NK-92 treated with Interleukin-12 subunit alpha and Interleukin-12 subunit beta, amount 100 ng/mL, for 24 hours (cell line): ENCODE measurements at places on chromosomes 5 and 9.

DNA sequence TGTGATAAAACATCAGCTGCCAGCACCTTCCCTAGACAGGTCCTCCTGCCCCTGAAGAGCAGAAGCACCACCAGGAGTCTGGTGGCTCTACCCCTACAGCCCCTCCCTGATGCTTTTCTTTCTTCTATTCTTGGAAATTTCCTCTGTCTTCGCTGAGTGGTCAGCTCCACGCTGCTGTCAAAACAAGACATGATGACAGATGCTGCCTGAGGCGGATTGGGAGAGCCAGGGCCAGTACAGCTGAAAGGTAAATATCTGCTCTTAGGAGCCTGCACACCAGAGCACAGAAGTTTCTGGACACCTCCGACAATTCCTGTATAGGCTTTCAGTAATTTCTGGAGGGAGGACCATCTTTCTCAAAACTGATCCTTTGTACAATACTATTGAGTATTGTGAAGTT, 4.7 kb upstream of the OR1Q1 start:
- no peak for DNase-seq

DNA sequence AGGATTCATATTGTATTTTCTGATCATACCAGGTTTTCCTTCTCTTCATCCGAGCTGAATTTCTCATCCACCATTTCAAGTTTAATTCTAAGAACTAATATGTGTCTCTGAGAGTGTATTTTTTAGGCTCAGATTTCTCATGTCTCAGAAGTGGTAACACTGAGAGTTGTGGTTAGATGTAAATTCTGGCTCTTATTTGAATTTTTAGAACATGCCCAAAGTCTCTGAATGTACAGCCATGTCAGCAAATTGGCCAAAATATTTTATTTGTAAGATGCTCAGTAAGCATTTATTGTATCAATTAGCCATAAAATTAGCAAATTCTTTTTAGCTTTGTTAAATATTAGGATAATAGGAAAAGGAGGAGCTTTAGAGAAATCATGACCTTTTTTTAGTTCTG, 16.6 kb downstream of the SV2C start:
- DNase-seq = no peak

DNA sequence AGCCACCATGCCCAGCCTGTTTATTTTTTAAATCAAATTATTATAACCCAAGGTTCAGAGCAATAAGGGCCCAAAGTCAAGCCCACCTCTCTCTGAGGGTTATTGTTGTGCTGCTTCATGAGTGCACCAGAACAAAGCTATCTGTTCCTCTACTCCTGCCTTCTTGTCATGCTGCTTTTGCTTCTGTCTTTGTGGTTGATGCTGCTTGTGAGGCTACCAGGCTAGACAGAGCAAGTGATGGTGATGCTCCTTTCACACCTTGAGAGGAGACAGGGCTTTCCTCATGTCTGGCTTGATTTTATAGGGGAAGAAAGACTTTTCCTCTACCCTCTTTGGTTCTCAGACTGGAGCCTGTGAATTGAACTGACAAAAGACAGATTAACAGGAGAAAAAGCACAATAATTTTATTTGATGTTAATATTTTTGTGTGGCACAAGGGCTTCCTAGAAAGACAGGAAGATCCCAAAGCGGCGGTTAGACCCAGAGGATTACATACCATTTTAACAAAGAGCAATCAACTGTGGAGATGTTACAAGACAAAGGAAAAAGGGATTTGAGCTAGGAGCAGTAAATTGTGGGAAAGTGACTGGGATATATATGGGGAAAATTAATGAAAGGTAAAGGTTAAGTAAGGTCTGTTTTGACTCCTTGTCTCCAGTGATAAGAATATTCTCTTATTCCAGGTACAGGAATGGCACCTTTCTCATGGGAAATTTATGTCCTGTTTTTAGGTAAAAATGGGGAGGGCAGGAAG, 4.4 kb upstream of the CD180 start:
- no peak for DNase-seq

DNA sequence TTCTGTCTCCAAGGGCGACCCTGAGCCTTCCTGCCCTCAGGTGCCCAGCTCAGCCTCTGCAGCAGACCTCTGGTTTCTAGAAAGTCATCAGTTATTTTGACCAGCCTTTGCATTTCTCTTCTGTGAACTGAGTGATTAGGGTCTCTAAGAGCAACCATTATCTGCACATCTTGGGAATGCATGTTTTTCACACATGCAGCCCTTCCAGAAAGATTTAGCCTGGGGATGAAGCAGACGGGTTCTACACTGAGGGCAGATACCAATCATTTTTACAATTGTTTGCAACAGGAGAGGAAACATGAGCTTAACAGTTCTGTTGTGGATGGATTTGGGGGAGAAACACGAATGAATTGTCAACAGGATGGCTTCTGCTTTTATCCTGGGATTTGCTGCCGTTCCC, 90.1 kb upstream of the PITX1 start:
- DNase-seq = no peak
